ENCODE measurements at places on chromosomes 13 and 19.

DNA sequence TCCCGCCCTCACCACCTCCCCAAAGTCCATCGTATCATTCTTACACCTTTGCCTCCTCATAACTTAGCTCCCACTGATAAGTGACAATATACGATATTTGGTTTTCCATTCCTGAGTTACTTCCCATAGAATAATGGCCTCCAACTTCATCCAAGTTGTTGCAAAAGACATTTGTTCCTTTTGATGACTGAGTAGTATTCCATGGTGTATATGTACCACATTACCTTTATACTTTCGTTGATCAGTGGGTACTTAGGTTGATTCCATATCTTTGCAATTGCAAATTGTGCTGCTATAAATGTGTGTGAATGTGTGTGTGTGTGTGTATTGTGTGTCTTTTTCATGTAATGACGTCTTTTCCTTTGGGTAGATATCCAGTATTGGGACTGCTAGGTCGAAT, 109.6 kb downstream of the ZNF536 start:
- no peak for DNase-seq

DNA sequence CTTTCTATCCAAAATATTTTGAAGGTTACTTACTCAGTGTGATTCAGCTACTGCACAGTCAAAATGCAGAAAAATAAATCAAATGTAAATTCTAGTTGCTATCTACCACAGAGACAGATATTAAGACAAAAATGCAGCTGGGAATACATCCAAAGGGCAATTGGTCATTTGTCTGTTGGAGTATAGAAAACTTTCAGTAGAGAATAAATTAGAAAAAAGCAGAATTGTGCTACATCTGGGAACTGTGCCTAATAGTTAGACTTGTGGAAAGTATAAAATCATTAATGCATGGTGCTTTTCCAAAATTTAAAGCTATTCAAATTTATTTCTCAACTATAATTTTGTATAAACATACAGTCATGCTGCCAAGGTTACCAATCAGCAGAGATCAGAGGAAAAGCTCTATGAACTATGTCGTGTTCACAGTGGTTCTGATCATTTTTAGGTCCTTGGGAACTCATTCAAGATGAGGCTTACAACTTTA, 1635.8 kb downstream of the PCDH9 start:
- DNase-seq: no peak

DNA sequence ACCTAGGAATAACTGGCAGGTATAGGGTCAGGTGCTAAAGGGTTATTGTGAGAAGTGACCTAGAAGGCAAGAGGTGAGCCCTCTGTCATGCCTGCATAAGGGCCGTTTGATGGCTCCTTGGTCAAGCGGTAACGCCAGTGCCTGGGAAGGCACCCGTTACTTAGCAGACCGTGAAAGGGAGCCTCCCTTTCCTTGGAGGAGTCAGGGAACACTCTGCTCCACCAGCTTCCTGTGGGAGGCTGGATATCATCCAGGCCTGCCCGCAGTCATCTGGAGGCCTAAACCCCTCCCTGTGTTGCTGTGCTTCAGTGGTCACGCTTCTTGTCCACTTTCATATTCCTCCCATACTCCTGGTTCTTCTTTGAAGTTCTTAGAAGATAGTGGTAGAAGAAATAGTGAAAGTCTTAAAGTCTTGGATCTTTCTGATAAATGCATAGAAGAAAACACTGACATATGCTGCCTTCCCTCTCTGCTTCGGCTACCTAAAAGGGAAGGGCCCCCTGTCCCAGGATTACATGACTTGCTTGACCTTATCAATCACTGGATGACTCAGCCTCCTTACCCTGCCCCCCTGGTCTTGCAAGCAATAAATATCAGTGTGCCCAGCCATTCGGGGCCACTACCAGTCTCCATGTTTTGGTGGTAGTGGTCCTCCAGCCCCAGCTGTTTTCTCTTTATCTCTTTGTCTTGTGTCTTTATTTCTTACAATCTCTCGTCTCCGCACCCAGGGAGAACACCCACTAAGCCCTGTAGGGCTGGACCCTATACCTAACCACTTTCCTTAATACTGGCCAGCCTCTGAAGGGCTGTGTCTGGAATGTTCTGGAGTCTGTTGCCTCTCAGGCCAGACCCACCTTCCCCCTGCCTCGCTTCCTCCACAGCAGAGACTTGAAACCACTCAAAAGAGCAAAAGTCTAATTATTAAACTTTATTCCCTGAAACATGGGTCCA, 16.1 kb upstream of the ABCC4 start:
- no peak for DNase-seq

- no peak for DNase-seq
Measured at GRCh38 chr13:37263871-37264270, 158.4 kb upstream of the CSNK1A1L start.

DNA sequence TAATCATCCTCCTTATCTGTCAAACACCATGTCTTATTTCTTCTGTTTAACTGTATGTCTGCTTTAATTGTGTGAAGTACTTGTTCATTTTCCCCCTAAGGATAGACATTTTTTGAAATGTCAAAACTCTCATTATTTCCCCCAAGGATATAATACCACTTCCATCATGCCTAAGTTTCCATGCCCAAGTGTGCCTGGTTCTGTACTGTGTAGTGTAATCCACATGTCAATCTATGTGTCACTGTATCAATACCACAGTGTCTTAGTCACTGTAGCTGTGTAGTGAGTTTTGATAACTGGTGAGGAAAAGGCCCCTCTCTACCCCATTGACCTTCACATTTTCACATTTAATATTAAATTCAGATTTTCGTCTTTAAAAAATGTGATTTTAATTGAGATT, 1265.5 kb downstream of the PCDH9 start:
- no peak for DNase-seq

DNA sequence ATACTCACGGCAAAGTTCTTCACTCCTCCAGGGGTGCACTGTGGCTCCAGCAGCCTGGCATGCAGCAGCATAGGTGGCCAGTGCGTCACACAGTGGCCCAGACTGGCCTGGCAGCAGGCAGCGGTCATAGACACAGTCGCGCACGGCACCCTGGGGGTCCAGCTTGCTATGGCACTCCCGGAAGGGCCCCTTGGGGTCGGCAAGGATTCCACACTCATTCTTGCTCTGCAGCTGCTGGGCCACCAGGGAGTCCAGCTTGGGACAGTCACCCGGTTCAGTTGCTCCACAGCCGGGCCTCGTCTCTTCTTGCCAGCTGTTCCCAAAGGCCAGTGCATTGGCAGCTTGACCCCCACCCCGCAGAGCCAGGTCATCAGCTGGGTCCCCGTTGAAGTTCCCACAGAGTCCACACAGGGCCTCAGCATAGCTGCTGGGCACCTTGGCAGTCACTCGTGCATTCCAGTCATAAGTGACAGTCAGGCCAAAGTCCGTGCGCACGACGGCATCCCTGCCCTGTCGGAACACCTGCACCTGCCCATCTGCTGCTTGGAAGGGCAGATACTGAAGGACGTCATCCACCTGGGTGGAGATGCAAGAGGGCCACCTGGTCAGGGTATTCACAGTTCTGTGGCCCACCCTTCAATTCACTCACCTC, 20.6 kb downstream of the FCGBP start:
- no peak for DNase-seq

- no peak for DNase-seq
Measured at GRCh38 chr19:1841209-1841924, 6.9 kb downstream of the REXO1 start.

DNA sequence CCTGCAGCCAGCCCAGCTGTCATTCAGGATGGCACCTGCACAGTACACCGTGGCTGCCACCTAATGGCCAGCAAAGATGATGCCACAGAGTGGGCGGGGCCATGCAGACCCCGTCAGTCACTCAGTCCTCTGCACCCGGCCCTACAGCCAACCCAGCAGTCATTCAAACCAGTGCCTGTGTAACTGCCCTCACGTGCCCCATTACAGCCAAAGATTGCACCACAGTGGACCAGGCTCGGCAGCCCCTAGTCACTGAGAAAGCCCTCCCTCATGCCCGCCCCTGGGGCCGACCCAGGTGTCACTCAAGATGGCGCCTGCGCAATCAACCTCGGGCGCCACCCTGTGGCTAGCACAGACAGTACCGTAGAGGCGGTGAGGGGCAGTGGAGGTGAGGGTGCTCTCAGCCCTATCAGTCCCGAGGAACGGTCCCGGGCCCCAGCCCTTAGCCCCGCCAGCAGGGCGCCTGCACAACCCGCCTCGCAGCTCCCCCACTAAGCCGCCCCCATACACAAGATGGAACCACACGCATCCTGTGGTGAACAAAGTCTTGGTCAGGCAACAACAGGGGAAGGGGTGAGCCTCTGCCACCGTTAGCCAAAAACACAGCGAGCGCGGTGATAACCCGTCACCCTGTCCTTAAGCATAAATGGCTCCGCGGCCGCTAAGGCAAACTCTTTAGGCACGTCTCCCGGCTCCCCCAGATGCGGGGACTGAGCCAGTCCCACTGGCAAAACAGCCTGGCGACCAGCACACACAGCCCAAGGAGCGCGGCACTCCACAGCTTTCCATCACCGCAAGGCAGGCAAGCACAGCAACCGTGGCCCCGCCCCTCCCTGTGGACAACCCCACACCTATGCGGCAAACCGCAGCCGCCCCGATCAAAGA, 2.3 kb downstream of the PEG3 start:
- no peak for DNase-seq

DNA sequence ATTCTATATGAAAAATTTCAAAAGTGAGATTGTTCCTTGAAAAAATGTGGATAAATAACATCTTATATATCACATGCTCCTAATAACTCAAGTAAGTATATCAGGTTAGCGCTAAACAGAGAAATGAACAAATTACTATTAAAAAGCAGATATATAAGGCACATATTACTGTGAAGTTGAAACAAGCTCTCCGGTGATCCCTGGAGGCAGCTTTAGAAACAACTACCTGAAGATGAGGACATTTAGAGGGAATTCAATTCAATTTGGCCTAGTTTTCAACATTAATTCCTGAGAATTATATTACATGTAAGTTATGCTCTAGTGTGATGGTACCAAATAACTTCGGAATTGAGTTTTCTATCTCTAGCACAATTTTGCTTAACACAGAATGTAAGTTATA, 1373.6 kb upstream of the SPRY2 start:
- no peak for DNase-seq

DNA sequence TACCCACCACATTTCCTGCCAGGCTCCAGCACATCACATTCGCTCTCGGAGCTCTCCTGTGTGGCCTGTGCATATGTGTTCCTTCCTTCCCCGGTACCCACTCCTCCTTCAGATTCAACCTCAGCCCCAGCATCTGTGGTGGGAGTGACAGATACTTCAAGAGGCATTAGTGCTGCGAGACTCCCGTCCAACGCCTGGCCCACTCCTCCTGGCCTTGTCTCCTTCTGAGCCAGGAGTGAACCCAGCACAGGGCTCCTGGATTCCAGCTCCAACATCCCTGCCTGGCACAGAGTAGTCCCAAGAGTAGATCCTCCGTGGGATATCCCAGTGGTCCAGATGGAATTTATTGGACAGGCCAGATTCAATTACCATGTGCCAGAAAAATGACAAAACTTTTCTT, 55.9 kb downstream of the SACS start:
- DNase-seq: no peak

Data from stimulated activated CD8-positive, alpha-beta memory T cell treated with anti-CD3 and anti-CD28 coated beads, Interleukin-4, amount 100 ng/mL, for 24 hours (primary cell).